ENCODE measurements at places on chromosomes 11 and 22.

DNA sequence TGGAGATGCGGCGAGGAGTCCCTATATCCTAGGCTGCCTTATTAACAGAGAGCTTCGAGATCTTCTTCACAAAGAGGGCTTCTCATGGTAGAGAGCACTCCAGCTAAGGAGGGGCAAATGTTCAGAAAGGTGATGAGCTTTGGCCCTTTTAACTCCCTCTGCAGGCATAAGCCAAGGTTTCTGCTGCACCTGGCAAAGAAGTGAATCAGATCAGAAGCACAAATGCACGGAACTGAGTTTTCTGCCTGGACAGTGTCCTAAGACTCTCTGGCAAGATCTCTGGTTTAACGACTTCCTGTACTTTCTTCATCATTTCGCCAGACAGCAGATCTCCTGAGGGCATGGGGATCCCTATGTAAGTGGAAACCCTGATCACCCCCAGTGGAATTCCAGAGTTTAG lies 37.2 kb downstream of the POU2AF3 start:
- H3K4me3 ChIP-seq, result no peak overlapping the region
- DNase-seq, result no peak
- no peaks in the 10 kb centered on the region for H3K27me3 ChIP-seq
- no peak overlapping the region for H3K27ac ChIP-seq
- no peaks in the 10 kb centered on the region for H3K36me3 ChIP-seq

DNA sequence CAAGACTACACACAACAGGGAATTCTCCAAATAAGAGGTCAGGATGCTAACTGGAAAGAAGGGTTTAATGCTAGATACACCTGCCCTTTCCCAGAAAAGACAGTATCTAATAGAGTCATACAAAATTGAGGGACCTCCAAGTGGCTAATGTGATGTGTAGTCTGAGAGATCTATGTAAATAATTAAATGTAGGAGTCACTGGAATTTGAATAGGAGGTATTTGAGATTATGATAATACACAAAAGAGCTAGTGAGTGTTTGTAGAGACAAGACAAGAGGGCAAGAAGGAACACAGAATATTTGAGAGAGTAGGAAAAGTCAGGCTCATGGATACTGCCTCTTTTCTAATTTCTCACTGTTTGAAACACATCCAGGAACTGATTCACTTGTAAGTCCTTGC lies 15.5 kb upstream of the INSC start:
- no peaks in the 10 kb centered on the region for H3K27me3 ChIP-seq
- no peak for DNase-seq
- no peaks in the 10 kb centered on the region for H3K36me3 ChIP-seq

DNA sequence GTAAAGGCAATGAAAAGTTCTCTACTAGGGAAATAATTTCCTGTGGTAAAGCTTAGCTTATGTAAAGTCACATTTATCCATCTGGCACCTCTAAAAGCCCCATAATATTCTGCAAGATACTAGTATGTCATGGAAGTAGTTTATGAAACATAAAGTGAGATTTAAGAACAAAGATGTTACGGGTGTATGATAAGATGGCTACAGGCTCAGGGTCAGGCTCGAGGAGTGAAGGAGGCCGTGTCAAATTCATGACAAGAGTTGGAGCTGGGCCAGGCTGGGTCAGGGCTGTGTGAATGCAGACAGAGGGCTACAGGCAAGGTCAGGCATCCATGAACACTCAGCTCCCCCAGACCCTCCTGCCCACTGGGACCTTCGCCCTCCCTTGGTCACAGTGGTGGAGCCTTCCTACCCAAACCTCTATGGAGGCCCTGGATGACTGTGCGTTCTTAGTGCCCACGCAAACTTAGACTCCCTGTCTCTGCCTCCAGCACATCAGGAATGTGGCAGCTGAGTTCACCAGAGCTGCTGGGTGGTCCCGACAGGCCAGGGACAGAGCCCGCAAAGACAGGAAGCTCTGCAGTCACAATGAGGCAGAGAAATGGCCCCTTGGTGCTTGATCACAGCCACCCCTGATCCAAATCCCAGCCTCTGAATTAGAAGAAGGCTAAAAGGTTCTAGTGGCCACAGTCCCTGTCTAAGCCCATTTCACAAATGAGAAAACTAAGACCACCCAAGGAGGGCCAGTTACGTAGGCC lies 14.8 kb downstream of the IGLL5 start:
- H3K27me3 ChIP-seq, result no peaks in the 10 kb centered on the region
- no peak for DNase-seq
- no peak overlapping the region for H3K4me3 ChIP-seq
- H3K4me1 ChIP-seq, result no peaks in the 10 kb centered on the region
- no peak overlapping the region for H3K27ac ChIP-seq

GRCh38 chr11:121534131-121535093 lies 81.6 kb upstream of the SORL1-AS1 start:
- H3K4me3 ChIP-seq, result no peak overlapping the region
- no peaks in the 10 kb centered on the region for H3K4me1 ChIP-seq

DNA sequence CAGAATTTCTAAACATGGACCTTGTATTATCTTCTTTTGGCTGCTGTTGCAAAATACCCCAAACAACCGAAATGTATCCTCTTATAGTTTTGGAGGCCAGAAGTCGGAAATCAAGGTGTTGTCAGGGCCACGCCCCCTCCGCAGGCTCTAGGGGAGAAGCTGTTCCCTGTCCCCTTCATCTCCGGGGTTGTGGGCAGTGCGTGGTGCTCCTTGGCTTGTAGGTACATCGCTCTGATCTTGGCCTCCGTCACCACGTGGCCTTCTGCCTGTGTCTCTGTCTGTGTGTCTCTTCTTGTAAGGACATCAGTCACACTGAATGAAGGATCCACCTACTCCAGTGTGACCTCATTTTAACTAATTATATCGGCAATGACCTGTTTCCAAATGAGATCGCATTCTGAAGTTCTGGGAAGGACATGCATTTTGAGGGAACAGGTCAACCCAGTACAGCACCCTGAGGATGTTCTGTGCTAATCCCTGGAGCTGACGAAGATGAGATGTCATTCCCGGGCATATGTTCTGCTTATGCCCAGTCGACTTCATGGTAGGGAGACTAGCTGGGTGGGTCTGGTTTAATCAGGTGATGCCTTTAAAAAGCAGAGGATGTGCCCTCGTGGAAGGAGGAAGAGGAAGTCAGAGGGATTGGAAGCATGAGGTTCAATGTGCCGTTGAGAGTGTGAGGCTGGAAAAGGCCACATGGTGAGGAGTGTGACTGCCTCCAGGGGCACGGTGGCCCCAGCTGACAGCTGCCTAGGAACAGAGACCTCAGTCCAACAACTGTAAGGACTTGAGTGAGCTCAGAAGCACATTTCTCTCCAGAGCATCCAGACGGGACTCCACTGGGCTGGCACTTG lies 531.1 kb downstream of the TBC1D22A start:
- H3K27me3 ChIP-seq, result no peaks in the 10 kb centered on the region
- no peaks in the 10 kb centered on the region for H3K4me1 ChIP-seq
- no peak overlapping the region for H3K27ac ChIP-seq
- H3K36me3 ChIP-seq, result no peaks in the 10 kb centered on the region
- no peak for DNase-seq

GRCh38 chr11:75499423-75500190 lies 26.1 kb downstream of the GDPD5 start:
- H3K4me1 ChIP-seq, result peaks cover 19% of the 10 kb centered on the region
- peak overlapping the region; percentile 45 for H3K27ac ChIP-seq
- H3K27me3 ChIP-seq, result no peaks in the 10 kb centered on the region
- H3K36me3 ChIP-seq, result no peaks in the 10 kb centered on the region
- H3K4me3 ChIP-seq, result no peak overlapping the region

DNA sequence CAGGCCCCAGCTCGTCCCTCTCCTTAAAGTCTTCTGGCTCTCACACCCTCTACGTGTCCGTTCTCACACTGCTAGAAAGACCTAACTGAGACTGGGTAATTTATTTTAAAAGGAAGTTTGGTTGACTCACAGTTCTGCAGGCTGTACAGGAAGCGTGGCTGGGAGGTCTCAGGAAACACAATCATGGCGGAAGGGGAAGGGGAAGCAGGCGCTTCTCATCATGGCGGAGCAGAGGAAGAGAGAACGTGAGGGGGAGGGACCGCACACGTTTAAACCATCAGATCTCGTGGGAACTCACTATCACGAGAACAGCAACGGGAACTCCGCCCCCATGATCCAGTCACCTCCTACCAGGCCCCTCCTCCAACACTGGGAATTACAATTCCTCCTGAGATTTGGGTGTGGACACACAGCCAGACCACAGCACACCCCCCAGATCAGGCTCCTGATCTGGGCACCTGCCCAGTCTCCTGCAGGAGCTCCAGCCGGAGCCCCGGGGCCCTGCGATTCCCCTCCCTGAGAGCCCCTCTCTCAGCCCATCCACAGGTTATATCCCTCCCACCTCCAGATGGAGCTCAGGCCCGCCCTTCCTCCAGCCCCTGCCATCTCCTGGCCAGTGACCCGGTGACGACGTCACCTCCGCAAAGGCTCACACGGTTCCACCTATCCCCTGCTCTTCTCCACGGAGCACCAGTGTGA lies 170.2 kb downstream of the BRD1 start:
- DNase-seq, result peak; percentile 81
- H3K36me3 ChIP-seq, result no peaks in the 10 kb centered on the region
- H3K4me3 ChIP-seq, result peak overlapping the region; percentile 45
- H3K27me3 ChIP-seq, result peaks cover 36% of the 10 kb centered on the region
- H3K4me1 ChIP-seq, result no peaks in the 10 kb centered on the region

DNA sequence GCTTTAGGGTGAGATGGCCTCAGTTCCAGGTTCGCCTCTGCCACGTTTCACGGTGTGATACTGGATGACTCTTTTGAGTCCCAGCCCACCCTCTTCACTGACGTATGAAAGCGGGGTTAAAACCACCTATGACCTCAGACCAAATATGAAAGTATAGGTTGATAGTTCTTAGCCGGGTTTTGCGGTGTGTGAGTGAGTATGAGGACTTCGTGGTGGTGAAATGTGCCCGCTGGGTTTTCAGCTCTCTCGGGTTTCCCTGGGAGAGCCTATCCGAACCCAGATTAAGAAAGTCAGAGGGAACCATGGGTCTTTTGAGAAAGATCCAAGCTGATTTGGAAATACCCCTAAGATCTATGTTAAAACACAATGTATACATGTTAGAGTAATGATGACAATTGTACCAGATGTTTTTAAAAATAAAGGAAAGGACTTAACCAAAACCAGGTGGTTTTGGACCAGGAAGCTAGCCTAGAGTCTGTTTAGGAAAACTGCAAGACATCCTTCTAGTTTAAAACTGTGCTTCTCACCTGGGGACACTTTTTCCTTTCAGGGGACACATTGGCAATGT lies 25.8 kb upstream of the ST3GAL4 start:
- no peaks in the 10 kb centered on the region for H3K36me3 ChIP-seq
- no peak overlapping the region for H3K4me3 ChIP-seq
- H3K4me1 ChIP-seq, result peaks cover 13% of the 10 kb centered on the region
- DNase-seq, result no peak
- no peaks in the 10 kb centered on the region for H3K27me3 ChIP-seq

DNA sequence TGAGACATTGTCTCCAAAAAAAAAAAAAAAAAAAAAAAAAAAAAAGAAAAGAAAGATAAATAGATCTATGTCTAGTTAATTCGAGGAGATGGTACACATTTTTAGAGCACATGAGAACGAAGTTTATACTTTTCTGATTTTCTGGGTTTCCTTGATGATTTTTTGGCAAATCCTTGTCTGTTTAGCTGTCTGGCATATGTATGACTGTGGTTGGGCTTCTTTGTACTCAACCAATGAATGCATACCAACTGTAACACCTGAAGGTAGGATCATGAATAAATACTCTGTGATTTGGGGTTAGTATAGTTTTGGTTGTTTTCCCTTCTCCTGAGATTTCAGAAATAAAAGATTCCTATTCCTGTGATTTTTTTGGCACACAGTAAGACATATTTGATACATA lies 63.1 kb downstream of the ARHGEF12 start:
- H3K4me3 ChIP-seq, result no peak overlapping the region
- no peak overlapping the region for H3K27ac ChIP-seq
- no peaks in the 10 kb centered on the region for H3K27me3 ChIP-seq
- no peaks in the 10 kb centered on the region for H3K4me1 ChIP-seq
- no peaks in the 10 kb centered on the region for H3K36me3 ChIP-seq
- no peak for DNase-seq

DNA sequence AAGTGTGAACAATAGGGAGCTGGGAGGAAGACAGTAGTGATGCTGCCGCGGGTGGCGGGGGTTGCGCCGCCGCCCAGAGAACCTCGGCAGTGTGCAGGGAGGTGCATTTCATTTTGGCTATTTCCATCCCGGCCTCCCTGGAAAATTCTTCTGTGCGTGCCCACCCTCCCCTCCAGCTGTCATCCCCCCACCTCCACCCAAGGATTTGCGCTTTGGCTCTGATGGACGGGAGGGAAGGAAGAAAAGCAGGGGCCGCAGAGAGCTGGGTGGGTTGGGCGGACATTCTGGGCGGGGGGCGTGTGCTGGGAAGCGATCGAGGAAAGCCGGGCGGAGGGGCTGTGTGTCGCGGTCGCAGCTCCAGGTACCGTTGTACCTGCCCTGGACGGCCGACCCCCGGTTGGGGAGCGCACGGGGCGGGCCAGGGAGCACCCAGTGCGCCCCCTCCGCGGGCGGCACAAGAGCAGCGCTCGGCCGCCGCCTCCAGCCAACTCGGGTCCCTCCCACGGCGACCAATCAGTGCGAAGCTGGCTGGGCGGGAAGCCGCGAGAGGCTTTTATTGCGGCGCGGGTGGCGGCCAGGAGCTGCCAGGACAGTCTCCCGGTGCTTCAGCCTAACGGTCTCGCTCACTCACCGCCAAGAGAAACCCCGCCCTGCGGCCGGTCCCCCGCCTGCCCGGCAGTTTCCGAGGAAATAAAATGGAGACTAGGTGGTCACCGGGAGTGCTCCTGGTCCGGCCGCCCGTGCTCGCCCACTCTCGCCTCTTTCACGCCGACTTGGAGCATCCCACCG lies 1.6 kb downstream of the NCAM1 start:
- H3K36me3 ChIP-seq, result no peaks in the 10 kb centered on the region
- H3K4me3 ChIP-seq, result peak overlapping the region; percentile 73
- peak overlapping the region; percentile 75 for H3K27ac ChIP-seq
- no peaks in the 10 kb centered on the region for H3K4me1 ChIP-seq

DNA sequence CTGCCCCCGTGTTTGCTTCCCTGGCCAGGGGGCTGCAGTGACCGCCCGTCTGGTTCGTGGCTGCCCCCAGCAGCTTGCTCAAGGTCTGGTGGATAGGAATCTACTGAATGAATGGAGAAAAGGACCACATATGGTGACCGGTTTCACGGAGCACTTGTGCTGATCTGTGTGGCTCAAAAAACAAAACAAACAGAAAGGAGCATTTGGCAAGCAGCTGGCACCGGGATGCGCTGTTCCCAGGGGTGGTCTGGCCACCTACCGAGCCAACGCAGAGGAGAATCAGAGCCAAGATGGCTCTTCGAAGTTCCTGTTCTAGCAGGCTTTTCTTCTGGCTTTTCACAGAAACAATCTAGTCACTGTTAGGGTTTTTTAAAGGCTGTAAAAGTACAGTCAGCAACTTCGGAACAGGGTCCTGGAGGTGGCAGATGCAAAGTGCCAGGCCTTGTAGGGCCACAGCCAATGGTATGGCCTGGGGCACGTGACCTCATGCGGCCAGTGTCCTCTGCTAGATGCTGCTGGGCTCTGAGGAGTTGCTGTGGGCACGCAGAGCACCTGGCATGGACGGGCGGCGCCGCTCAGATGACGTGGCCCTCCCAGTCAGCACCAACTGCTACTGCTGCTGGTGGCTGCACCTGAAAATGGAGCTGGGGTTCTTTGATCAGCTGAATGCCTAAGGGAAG lies 27.3 kb upstream of the PACSIN2 start:
- H3K4me1 ChIP-seq, result no peaks in the 10 kb centered on the region
- H3K27ac ChIP-seq, result no peak overlapping the region
- H3K27me3 ChIP-seq, result no peaks in the 10 kb centered on the region
- H3K36me3 ChIP-seq, result peaks cover 10% of the 10 kb centered on the region
- H3K4me3 ChIP-seq, result no peak overlapping the region

- DNase-seq, result no peak
- no peak overlapping the region for H3K4me3 ChIP-seq
These were observed 1185.4 kb downstream of the LRRC4C start for GRCh38 chr11:40274017-40274416.

Measured in sigmoid colon (tissue), 7 donors.